Motor neuron (in vitro differentiated cells): ENCODE measurements at places on chromosomes 3 and 15.

DNA sequence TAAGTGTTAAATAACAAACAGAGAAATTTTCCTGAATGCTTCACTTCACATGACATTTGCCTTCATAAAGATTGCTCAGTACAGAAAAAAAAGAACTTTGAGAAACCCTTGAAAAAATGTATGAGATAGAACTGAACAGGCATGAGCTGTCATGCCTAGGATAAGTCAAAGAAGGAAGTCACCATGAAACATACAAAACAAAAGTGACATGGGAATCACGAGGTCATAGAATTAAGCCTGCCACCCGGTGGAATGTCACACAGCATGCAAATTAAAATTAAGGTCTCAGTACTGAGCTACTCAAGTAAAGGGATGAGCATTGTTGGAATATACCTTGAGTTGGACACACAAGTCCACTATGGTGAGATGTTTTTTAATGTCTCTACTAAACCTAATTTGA, 652.5 kb upstream of the NECTIN3 start:
- no peak for ATAC-seq

GRCh38 chr3:126816298-126816697, 112.3 kb downstream of the CHCHD6 start:
- no peak for ATAC-seq

GRCh38 chr3:132211896-132212295, 105.3 kb upstream of the ACP3 start:
- ATAC-seq, result no peak

DNA sequence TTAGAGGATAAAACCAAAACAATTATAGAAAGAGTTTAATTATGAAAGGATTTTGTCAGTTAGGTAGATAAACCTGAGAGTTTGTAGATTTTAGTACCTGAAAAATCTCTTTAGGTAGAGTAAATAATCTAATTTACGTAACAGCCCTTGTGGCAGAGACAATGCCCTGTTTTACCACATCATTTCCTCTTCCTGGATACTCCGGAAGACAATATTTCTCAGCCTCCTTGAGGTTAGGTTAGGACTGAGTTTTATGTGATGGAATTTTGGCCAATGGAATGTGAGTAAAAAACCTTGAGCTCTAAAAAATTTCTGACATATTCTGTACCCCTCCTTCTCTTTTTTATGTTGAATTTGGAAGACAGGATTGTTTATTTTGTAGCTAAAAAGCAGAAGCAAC, 50.7 kb upstream of the TPRG1 start:
- ATAC-seq, result no peak

GRCh38 chr3:5332270-5332956, 144.9 kb downstream of the EDEM1 start:
- no peak for ATAC-seq

- ATAC-seq, result no peak
These were observed 44.1 kb downstream of the UMPS start for GRCh38 chr3:124774327-124774718.

DNA sequence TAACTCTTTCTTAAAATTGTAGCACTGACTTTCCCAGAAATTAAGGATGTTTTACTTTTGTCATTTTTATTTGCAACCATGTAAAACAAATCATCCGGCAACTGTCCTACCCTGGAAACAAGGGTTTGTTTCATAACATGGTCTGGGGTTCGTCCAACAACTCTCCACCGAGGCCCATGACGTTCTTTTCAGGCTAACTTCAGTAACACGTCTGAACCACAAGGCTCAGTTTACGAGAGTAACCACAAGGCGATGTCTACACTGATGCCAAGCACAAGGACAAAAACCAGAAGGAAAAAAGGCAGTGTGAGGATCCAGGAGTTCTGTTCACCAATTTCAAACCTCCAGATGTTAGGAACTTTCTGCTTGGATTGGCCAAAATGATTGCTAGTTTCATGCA, 546.1 kb downstream of the NTRK3 start:
- ATAC-seq, result no peak
